Substantia nigra (tissue), 51 donors: ENCODE measurements at places on chromosomes 11 and 22.

GRCh38 chr11:693415-693831 lies 1.6 kb downstream of the DEAF1 start:
- DNase-seq: no peak

GRCh38 chr22:46965555-46966494 lies 203.4 kb downstream of the TBC1D22A start:
- DNase-seq: no peak

GRCh38 chr11:69511358-69512055 lies 30.0 kb downstream of the LINC01488 start:
- DNase-seq: no peak

- no peak for DNase-seq
Observed at GRCh38 chr11:88428959-88429358, 91.4 kb upstream of the CTSC start.

GRCh38 chr11:87039371-87039770 lies 1.6 kb downstream of the TMEM135 start:
- no peak for DNase-seq
